Stimulated activated CD8-positive, alpha-beta memory T cell treated with anti-CD3 and anti-CD28 coated beads, Interleukin-2, amount 100 ng/mL, for 1 hour (primary cell): ENCODE measurements at places on chromosomes 7 and 10.

DNA sequence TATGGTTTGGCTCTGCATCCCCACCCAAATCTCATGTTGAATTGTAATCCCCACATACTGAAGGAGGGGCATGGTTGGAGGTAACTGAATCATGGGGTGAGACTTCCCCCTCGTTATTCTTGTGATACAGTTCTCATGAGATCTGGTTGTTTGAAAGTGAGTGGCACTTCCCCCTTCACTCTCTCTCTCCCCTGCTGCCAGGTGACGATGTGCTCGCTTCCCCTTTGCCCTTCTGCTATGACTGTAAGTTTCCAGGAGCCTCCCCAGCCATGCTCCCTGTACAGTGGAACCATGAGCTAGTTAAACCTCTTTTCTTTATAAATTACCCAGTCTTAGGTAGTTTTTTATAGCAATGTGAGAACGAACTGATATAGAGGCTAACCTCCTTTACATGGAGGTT is 16.6 kb downstream of the PLPP4 start:
- DNase-seq: no peak

GRCh38 chr10:119211625-119212441 is 4.5 kb downstream of the GRK5 start:
- DNase-seq: no peak

DNA sequence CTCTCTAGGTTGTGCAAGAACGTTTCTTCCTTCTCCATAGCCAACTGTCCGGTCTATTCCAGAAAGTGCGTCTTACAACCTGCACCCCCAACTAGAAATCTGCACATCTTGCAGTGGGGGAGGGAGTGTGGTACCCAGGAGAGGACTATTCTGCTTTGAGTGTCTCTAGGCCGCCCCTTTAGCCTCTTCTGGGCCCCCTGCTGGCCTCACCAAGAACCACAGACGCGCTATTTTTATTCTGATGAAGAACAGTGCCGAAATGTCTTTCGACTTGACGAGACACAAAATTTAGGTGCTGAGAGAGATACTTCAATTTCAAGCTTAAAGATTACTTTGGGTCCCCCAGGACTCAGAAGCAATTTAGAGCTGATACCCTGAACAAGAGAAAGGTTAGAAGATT is 1.0 kb downstream of the CNPY1 start:
- no peak for DNase-seq

DNA sequence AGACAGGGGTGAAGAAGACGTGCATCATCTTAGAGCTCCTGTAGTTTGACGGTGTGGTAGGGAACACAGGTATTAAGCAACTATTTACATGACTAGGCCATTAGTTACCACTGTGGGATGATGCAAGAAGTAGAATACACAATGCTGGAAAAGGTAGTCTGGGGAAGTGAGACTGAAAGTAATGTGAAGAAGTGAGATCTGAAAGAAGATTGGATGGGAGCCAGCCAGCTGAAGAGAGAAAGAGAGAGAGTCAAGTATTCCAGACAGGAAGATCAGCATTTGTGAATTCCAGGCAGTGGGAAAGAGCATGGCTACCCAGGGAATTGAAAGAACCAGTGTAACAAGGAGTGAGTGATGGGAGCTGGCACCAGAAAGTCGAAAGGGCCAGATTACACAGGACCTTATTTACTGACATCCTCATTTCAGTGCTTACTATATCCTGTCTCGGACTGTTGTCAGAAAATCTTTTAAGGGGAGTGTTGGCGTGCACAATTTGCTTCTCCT is 4.0 kb upstream of the CFAP58 start:
- DNase-seq: no peak

- no peak for DNase-seq
These were observed 20.8 kb upstream of the HYAL4 start for GRCh38 chr7:123823898-123824753.

GRCh38 chr7:122686360-122686878 is 12.5 kb downstream of the RNF133 start:
- DNase-seq: no peak

DNA sequence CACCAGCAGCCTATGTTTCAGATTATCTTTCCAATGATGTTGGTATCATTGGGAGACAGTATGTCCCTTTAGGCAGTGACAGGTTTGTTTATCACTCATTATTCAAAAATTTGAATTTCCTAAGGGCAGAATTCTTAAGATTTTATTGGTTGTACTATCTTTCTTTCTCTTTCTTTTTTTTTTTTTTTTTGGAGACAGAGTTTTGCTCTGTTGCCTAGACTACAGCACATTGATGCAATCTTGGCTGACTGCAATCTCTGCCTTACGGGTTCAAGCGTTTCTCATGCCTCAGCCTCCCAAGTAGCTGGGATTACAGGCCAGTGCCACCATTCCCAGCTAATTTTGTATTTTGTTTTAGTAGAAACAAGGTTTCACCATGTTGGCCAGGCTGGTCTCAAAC is 111.2 kb downstream of the PON1 start:
- no peak for DNase-seq

GRCh38 chr10:100382553-100382952 is 35.5 kb downstream of the SCD start:
- no peak for DNase-seq

GRCh38 chr10:80447436-80448190 is 6.5 kb upstream of the TSPAN14 start:
- DNase-seq: no peak
